ENCODE measurements at places on chromosomes 2 and 18. TPM values are rescaled to one million over a fixed set of nuclear protein-coding genes. Genes with fewer than 3 reads are reported as not detected.
A peak's percentile ranks its signal among the peaks of the same experiment; 100 is the strongest.

- DNase-seq = no peak
Measured at GRCh38 chr18:67421651-67422050, 94.9 kb downstream of the DSEL start.

The CNDP1 gene
- 0.25 TPM for total RNA-seq

DNA sequence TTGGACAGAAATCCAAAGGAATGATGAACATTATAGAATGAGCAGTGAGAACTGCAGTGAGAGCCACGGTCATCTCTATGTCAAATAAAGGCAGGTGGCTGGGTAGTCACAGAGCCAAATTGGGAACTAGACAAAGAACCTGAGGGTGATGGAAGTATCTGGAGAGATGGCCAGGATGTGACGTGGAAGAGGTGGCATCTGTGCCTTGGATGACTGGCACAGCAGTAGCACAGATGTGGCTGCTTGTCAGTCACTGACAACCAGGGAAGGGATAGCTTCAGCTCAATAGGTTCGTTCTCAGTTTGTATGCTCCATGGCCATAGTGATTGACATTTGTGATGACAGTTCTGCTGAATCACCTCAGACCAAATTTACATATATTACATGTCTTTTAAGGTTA, 172.3 kb downstream of the PARD3B start:
- DNase-seq = no peak

The BOLL gene
- total RNA-seq = 0.27 TPM

The LOXHD1 gene
- total RNA-seq = 0.38 TPM

GRCh38 chr2:65382776-65383357, 49.5 kb downstream of the SPRED2 start:
- peak; percentile 98 for DNase-seq

DNA sequence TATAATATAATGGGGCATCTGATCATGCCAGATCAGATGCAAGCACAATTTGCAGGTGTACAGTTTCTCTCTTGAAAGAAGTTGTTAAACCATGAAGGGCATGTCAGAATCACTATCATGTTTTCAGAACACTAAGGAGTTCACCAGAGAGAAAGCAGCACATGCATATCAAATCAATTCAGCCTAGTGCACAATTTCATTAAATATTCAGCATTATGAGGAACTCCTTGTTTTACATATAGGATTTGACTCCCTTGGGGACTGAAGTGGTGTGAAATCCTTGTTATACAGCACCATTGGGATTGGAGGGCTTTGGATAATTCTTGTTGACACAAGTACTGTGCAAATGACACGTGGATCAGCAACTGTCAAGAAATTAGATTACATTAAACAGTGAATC, 562.1 kb upstream of the KLHL29 start:
- no peak for DNase-seq
